ENCODE measurements at places on chromosomes 12 and 14. TPM values are rescaled to one million over a fixed set of nuclear protein-coding genes. Genes with fewer than 3 reads are reported as not detected.

GRCh38 chr12:53938326-53939140 lies at the start of gene HOXC13:
Gene HOXC13, plus strand, starts transcription at chr12:53938831. Its CDS starts 76 bp downstream, at chr12:53938907.
- no peak within 1 kb of the TSS for H3K27ac ChIP-seq
- no peaks in the 10 kb centered on the region for H3K4me1 ChIP-seq
- DNase-seq: peak; percentile 91
- H3K27me3 ChIP-seq: no peaks in the 10 kb centered on the region

The IFNG gene
- not detected for total RNA-seq

- no peaks in the 10 kb centered on the region for H3K4me1 ChIP-seq
- no peak for DNase-seq
- no peak overlapping the region for H3K4me3 ChIP-seq
- no peak overlapping the region for H3K27ac ChIP-seq
- H3K36me3 ChIP-seq: no peaks in the 10 kb centered on the region
Observed at GRCh38 chr12:70788774-70789173, 131.8 kb downstream of the PTPRR start.

The ARMH4 gene
- total RNA-seq: 8.4 TPM

The COQ10A gene
- total RNA-seq: 11.1 TPM

The MANSC4 gene
- total RNA-seq: not detected

GRCh38 chr12:101186291-101186690 lies 23.7 kb downstream of the SLC5A8 start:
- DNase-seq: no peak
- H3K36me3 ChIP-seq: no peaks in the 10 kb centered on the region
- H3K4me1 ChIP-seq: no peaks in the 10 kb centered on the region

The COL2A1 gene
- not detected for total RNA-seq

The SRSF9 gene
- 96.6 TPM for total RNA-seq

DNA sequence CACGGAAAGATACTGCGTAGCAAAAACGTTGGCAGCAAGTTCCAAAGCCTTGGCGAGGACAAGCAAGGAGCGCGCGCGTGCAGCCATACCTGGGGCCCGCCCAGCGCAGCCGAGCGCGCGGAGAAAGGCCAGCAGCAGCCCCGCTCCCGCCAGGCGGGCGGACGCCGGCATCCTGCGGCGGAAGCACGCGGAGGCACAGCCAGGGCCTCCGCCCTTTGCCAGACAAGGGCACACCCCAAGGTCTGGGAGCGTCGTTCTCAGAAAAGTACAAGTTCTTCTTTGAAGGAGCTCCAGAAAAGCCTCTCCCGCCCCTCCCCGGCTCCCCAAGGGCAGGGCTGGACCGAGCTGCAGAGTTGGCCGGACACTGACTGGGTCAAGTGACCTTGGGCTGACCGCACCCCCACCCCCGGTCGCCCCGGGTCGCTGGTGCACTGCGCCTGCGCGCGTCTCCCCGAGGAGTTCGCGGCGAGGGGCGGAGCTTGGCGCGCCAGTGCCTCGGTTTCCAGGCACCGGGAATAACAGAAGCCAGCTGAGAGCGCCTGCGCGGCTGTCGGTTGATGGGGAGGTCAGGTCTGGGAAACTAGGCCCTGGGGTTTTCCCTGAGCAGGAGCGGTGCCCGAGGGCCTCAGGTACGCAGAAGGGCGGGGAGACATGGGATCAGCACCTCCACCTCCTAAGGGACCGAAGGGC lies at the start of gene ZC2HC1C:
TSS of gene ZC2HC1C (plus strand) at position 521 of the 690 bp plus-strand sequence. CDS start 933 bp downstream, outside the sequence.
- H3K4me3 ChIP-seq: peak within 1 kb of the TSS; percentile 55
- peak within 1 kb of the TSS; percentile 62 for H3K27ac ChIP-seq
- H3K36me3 ChIP-seq: no peaks in the 10 kb centered on the region
- DNase-seq: peak; percentile 97

DNA sequence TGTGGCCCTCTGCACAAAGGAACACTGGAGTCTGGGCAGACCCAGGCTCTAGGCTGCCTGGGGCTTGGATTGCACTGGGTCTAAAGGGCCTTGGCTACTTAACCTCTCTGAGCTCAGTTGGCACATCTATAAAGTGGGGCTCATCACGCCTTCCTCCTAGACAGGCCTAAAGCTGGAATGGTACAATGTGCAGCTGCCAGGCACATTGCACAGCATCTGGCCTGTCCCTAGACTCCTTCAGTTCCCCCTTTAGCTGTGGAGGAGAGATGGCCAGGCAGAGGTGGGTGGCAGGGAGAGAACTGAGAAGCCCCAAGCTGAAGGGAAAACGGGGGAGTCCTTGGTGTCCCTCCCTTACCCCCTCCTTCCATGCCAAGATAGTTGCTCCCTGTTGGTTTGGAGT lies 10.8 kb downstream of the IRF2BPL start:
- DNase-seq: no peak
- H3K4me3 ChIP-seq: no peak overlapping the region
- no peaks in the 10 kb centered on the region for H3K27me3 ChIP-seq

DNA sequence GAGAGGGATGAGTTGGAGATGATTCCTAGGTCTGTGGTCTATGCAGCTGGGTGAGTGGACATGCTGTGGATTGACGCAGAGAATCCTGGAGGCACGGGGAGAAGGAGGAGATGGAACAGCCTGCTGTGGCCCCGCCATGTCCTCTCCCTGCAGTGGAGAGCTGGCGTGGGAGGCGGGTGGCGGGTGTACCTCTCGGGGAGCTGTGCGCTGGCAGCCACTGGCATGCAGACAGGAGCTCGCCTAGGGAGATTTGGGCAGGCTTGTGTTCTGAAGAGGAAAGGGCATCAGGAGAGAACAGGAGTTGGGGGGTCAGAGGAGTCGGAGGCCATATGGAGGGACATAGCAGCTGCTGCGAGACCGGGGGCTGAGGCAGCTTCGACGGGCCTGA lies 56.1 kb downstream of the TECPR2 start:
- H3K36me3 ChIP-seq: peaks cover 2% of the 10 kb centered on the region
- H3K4me3 ChIP-seq: no peak overlapping the region
- no peaks in the 10 kb centered on the region for H3K4me1 ChIP-seq
- no peaks in the 10 kb centered on the region for H3K27me3 ChIP-seq
- no peak overlapping the region for H3K27ac ChIP-seq

- H3K4me1 ChIP-seq: no peaks in the 10 kb centered on the region
- H3K4me3 ChIP-seq: no peak overlapping the region
- no peak for DNase-seq
- H3K27ac ChIP-seq: no peak overlapping the region
Observed at GRCh38 chr12:5577211-5577612, 145.3 kb downstream of the NTF3 start.

DNA sequence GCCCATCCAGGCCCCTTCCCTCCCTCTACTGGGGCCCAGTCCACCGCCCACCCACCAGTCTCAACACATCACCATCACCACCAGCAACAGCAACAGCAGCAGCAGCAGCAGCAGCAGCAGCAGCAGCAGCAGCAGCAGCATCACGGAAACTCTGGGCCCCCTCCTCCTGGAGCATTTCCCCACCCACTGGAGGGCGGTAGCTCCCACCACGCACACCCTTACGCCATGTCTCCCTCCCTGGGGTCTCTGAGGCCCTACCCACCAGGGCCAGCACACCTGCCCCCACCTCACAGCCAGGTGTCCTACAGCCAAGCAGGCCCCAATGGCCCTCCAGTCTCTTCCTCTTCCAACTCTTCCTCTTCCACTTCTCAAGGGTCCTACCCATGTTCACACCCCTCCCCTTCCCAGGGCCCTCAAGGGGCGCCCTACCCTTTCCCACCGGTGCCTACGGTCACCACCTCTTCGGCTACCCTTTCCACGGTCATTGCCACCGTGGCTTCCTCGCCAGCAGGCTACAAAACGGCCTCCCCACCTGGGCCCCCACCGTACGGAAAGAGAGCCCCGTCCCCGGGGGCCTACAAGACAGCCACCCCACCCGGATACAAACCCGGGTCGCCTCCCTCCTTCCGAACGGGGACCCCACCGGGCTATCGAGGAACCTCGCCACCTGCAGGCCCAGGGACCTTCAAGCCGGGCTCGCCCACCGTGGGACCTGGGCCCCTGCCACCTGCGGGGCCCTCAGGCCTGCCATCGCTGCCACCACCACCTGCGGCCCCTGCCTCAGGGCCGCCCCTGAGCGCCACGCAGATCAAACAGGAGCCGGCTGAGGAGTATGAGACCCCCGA lies 6.8 kb upstream of the RNU7-1 start:
- no peaks in the 10 kb centered on the region for H3K4me1 ChIP-seq
- peak overlapping the region; percentile 53 for H3K27ac ChIP-seq
- peak overlapping the region; percentile 8 for H3K4me3 ChIP-seq
- peaks cover 8% of the 10 kb centered on the region for H3K36me3 ChIP-seq

GRCh38 chr12:96108321-96108720 lies 72.9 kb upstream of the LTA4H start:
- H3K4me1 ChIP-seq: no peaks in the 10 kb centered on the region
- no peak overlapping the region for H3K4me3 ChIP-seq
- no peak overlapping the region for H3K27ac ChIP-seq
- no peaks in the 10 kb centered on the region for H3K27me3 ChIP-seq

The DCN gene
- 2,873 TPM for total RNA-seq

The NELL2 gene
- 1.2 TPM for total RNA-seq

The ERP27 gene
- 3.2 TPM for total RNA-seq

The NRDE2 gene
- total RNA-seq: 28.5 TPM

DNA sequence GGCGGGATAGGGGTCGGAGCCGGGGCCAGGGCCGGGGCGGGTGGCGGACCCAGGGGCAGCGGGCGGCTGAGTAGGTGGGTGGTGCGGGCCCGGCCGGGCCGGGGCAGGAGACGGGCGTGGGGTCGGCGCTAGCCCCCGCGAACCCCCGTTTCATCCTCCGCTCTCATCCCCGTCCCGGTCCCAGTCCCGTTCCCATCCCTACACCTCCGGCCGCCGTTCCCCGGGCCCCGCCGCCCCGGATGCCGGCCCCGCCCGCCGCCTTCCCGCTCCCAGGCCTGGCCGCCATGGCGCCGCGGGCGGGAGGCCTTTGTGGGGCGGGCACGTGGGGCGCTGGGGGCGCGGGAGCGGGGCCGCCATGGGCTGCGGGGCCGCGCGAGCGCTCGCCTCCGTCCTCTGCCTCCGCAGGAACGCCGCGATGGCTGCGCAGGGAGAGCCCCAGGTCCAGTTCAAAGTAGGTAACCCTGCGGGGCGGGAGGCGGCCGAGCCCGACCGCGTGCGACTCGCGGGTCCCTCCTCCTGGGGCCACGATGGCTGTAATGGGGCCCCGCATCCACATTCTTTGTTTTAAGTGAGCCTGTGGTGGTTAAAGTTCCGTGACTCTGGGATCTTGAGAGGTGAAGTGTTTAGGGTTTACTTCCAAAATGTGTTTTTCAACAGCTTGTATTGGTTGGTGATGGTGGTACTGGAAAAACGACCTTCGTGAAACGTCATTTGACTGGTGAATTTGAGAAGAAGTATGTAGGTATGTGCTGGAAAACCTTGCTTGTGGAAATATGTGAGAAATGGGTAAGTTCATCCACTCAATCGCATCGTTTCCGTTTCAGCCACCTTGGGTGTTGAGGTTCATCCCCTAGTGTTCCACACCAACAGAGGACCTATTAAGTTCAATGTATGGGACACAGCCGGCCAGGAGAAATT lies 572 bp downstream of the RAN start:
- peaks cover 2% of the 10 kb centered on the region for H3K36me3 ChIP-seq
- H3K4me3 ChIP-seq: peak overlapping the region; percentile 54
- DNase-seq: peak; percentile 56
- peaks cover 3% of the 10 kb centered on the region for H3K4me1 ChIP-seq
- H3K27me3 ChIP-seq: no peaks in the 10 kb centered on the region

DNA sequence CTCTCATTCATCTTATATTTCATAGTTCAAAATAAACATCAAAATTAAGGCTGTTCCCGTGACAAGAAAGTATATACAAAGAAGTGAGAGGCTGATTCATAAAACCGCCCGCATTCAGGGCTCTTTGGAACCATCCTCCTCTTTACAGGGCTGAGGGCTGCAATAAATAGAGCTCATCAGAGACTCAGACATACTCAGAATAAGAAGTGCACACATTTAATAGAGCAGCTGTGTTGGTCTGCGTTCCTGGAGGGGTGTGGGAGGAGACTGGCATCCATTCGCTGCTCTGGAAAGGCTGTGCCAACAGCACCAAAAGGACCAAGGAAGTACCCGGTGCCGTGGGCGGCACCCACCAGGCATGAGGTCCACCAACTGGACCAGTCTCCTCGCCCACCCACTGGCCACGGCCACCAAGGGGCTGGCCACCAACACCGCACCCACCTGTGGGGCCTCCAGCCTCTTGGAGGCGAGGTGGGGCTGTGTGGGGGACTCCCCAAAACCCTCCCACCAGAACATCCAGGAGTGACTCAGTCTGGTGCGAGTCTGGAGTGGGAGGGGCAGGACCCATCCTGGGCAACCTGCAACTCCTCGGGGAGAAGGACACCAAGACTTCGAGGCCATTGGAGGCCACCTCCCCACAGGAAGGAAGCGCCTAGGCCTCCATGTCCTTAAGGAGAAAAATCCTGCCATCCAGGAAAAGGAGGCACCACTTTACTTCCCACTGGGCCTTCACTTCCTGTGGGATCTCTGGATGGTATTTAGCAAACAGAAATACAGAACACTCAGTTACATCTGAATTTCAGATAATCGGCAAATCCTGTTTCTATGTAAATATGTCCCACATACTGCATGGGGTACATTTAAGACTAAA lies 32.7 kb downstream of the VCPKMT start:
- DNase-seq: no peak
- no peak overlapping the region for H3K27ac ChIP-seq
- no peaks in the 10 kb centered on the region for H3K4me1 ChIP-seq
- no peak overlapping the region for H3K4me3 ChIP-seq
- H3K27me3 ChIP-seq: no peaks in the 10 kb centered on the region
- H3K36me3 ChIP-seq: no peaks in the 10 kb centered on the region

The IGF1 gene
- total RNA-seq: 103 TPM

DNA sequence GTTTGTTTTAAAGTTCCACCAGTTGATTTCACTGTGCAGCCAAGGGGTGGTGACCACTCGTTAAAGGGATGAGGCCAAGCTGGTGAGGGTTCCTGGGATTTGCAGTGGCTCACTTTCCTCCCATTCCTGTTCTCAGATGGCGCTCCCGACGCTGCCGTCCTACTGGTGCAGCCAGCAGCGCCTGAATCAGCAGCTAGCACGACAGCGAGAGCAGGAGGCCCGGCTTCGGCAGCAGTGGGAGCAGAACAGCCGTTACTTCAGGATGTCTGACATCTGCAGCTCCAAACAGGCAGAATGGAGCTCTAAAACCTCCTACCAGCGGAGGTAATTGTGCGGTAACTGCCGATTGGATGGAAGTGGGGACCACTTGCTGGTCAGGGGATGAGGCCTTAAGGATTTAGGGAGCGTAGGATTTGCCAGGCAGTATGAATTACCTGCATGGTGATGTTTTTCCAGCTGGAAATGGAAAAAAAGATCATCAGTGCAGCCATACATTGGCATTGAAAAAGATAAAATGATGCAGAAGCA lies 2.9 kb downstream of the TCHP start:
- H3K27ac ChIP-seq: no peak overlapping the region
- no peaks in the 10 kb centered on the region for H3K36me3 ChIP-seq
- no peak for DNase-seq
- H3K4me1 ChIP-seq: no peaks in the 10 kb centered on the region
- H3K4me3 ChIP-seq: no peak overlapping the region

DNA sequence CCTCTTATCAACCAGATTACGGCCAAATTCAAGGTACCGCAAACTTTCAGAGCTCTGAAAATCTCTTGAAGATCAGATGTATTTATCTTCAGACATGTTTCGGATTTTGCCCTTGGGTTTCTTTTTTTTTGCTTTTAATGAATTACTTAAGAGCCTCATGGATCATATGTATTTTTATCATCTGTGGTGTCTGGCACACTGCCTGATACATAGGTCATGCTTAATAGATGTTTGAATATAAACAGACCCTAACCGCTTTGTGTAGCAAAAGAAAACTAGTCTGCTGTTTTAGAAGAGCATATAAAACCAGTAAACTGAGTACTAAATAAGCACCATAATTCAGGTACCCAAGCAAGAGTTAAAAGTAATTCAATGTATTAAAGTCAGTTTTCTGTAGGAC lies 20.1 kb upstream of the TBK1 start:
- H3K27ac ChIP-seq: no peak overlapping the region
- H3K27me3 ChIP-seq: no peaks in the 10 kb centered on the region
- no peak for DNase-seq
- H3K4me3 ChIP-seq: no peak overlapping the region
- H3K4me1 ChIP-seq: no peaks in the 10 kb centered on the region
